ENCODE measurements at places on chromosomes 11 and 22.

DNA sequence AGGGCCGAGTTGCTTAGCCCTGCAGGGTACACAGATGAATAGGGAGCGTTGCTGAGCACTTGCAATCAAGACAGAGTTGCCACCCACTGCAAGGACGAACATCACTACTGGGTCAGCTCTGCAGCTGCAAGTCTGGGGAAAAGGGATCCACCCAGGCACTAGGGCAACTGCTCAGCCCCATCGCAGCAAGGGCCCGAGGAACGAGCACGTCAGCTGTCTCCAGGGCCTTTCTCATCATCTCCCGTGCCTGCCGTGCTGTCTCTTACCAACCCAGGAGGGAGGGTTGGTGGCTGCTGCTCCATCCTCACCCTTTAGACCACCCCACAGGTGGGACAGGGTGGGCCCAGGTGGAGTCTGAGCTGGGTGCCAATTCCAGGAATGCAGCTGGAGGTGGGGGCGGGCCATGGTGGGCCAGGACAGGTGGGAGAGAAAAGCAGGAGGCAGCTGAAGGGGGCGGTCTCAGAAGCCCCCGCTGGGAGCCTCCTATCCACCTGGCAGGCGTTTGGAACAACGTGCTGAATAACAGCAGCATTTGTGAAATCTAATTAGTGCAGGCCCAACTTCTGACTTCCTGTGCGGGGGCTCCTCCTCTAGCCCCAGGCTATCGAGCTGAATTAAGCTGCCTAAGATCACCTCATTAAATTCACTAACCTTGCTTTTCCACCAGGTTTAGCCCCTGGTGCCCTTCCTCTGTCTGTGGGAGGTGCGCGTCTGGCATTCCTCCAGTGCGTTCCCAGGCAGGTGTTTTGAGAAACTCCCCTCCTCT, 252.5 kb downstream of the ST3GAL4 start:
- DNase-seq = no peak

GRCh38 chr22:29772170-29772641, 5.0 kb downstream of the UQCR10 start:
- DNase-seq = no peak

GRCh38 chr11:61531044-61531443, 22.5 kb downstream of the LRRC10B start:
- DNase-seq = no peak

GRCh38 chr22:21741059-21741458, 5.5 kb upstream of the YPEL1 start:
- DNase-seq = no peak

- DNase-seq = no peak
Observed at GRCh38 chr11:61682093-61682732, 2.0 kb downstream of the DAGLA start.

- DNase-seq = no peak
Observed at GRCh38 chr11:1868636-1869291, 15.9 kb downstream of the LSP1 start.

DNA sequence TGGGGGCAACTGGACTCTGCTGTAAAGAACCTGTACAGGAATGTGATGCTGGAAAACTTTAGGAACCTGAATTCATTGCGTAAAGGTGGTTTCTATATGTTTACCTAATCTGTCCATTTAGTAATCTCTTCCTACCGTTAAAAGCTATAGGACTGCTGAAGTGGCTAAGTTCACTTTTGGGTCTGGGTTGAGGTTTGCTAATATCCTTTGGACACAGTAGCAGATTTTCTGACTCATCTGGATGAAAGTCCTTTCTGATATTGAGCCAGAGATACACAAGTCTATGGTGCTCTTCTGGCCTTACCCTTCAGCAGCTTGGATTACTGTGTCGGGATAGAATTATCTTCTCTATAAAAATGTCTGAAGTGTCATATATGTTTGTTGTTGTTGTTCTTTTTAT, 16.9 kb downstream of the ZNF215 start:
- DNase-seq = no peak

GRCh38 chr11:43765194-43765593, 84.7 kb downstream of the HSD17B12 start:
- DNase-seq = no peak

DNA sequence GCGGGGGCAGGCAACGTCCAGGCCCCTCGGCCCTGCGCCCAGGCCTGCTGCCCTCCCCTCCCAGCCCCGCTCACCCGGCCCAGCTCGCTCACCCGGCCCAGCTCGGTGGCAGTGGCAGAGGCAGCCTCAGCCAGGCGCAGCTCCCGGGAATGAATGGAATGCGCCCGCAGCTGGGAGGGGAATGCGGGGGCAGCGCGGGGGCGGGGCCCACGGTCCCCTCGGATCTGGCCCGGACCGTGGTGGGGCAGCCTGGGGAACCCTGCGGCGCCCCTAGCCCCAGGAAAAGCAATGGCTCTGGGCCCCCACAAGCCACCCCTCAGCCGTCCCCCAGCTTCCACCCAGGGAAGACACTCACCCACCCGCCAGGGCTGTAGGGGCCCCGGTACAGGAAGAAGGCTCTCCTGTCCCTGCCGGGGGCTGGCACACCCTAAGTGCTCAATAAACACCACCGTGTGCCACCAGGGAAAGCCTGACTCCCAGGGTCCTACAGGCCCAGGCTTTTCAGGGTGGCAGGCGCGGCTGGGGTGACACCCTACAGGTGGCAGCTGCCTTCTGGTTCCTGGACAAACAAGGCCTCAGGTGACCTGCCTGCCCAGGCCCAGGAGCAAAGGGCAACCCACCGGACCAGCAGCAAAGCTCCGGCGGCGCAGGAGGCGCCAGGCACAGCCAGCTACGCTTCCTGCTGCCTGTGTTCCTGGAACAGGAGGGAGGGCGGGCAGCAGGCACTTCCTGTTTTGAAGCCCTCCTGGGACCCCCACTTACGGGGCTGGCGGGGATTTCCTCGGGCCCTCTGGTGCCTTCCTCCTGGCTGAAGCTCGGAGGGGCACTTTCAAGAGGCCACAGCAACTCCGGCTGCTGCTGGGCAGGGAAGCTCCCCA, 13.8 kb downstream of the PLXNB2 start:
- DNase-seq = peak; percentile 58

DNA sequence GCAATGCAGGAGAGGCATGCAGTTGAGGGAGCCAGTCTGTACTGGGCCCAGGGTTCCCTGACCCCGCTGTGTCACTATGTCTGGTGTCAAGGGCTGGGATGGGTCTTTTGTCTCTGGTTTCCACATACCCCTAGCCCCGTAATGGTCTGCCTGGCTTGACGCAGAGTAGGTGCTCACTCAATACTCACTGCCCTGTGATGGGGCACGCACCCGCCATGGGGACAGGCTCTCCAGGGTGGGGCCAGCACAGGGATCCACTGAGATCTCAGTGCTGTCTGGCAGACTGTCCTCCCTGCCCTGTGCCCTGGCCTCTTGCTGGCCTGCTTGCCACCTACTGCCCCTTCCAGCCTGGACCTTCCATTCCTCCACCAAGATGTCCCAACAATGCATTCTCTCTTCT, 101.7 kb upstream of the CD82 start:
- no peak for DNase-seq

- no peak for DNase-seq
Observed at GRCh38 chr11:69750875-69751597, 24.1 kb downstream of the FGF4 start.

Measured in right lung (tissue), 10 donors.